ENCODE measurements at places on chromosomes 16 and 17.

- DNase-seq, result no peak
These were observed 17.1 kb downstream of the TSPOAP1 start for GRCh38 chr17:58311429-58311894.

GRCh38 chr16:4401094-4401501 is 15.3 kb downstream of the CORO7 start:
- no peak for DNase-seq

DNA sequence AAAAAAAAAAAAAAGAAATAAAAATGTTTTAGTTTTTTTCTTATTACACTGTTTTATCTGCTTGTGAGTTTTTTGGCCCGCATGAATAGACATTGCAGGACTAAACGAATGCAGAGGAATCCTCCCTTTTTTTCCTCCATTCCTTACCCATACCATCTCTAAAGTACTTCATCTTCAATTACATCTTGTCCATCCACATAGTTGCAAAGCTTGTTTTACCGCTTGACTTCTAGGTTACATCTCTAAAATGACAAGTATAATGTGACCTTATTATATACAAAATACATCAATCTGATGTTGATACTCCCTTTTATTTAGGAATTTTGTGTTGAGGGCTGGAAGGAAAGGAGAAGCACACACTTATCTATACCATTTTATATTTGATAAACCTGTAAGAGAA is 12.8 kb downstream of the RETREG3 start:
- DNase-seq, result no peak

DNA sequence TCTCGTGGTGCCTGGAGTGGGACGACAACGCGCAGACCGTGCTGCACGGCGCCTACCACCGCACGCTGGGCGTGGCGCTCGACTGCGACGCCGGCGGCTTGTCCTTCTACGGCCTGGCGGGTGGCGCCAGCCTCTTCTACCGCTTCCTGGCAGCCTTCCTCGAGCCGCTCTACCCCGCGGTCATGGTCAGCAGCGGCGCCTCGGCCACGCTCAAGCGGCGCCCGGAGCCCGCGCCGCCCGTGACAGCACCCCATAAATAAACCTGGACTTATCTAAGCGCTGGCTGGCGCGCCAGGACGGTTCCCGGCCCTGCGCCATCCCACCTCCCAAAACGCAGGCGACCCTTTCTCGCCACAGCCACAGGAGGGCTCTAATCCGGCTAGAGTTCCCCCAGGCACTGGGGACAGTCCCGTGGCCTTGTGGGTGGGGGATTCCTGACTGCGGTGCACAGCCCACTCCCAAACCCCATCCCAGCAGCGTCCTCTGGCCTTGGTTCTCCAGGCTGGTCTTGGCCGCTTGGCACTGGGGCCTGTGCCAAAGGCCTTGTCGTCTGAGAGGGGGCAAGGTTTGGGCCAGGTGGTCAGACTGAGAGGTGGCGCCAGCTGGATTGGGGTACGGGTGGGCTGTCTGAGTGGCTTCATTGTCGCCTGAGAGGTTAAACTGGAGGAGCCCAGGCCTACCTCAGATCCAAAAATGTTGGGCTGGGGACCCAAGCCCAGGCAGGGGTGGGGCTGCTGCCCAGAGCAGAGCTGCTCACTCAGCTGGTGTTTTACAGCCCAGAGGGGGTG is 10.1 kb upstream of the SLC16A5 start:
- DNase-seq, result no peak

DNA sequence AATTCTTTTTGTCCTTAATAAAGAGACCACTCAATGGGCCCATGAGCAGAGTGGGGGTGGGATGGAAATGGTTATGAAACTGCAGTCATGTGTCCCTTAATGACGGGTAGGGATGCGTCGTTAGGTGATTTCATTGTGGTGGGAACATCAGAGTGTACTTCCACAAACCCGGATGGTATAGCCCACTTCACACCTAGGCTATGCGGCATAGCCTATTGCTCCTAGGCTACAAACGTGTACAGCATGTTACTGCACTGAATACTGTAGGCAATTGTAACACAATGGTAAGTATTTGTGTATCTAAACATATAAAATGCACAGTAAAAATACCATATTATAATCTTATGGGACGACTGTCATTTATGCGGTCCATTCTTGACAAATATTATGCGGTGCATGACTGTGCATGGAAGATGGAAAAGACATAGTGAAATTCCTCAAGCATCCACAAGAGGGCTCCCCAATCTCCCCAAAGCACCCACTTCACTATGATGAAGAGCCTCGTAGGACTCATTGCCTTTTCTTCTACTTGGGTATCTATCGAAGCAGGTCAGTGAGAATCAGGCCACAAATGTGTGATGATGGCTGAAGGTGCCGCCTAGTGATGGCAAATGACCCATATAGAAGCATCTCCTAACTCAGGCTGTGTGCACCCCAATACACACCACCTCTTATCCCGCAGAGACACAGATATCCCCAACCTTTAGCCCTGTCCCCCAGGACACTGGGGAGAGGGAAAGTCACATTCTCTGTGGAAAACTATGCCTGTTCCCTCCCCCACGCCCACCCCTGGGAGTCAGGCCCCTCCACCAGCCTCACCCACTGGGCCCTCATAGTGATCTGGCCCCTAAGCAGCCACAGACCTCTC is 43.5 kb downstream of the TBX21 start:
- DNase-seq, result peak; percentile 41

DNA sequence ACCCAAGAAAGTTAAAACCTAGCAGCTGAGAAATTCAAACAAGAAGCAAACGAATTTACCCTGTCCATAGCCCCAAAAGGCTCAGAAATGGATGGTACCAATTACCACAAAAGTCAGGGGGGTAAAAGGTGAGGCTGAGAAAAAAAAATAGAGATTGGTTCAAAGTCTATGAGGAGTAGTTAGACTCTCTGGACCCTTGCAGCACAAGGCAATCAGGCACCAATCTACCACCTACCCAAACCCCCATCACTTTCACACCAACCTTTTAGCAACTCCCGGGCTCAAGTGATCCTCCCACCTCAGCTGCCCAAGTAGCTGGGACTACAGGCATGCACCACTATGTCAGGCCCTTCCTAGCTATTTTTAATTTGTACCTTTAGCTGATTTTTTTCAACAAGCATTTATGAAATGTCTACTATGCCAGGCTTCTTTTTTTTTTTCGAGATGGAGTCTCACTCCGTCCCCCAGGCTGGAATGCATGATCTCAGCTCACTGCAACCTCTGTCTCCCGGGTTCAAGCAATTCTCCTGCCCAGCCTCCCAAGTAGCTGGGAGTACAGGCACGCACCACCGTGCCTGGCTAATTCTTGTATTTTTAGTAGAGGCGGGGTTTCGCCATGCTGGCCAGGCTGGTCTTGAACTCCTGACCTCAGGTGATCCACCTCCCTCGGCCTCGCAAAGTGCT is 40.8 kb downstream of the USP32 start:
- DNase-seq, result no peak

GRCh38 chr16:58195771-58196170 is 2.1 kb downstream of the CSNK2A2 start:
- no peak for DNase-seq

DNA sequence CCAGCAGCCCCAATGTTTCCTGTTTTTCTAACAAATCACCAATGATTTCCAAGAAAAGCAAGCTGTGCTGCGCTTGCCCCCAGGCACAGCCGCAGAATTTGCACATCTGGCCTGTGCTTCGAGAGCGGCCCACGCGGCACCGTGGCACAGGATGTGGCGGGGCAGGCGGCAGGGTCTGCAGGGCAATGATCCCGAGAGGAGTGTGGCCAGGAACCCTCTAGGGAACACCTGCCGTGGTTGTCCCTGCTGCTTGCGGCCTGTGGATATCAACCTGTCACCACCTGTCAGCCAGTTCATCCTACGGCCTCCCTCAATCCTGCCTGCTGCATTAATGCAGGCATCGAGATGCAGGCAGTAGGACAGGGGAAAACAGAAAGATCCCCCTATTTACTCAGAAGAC is 24.0 kb downstream of the PIK3R5 start:
- no peak for DNase-seq

GRCh38 chr17:44314031-44314430 is 5.6 kb downstream of the RUNDC3A start:
- no peak for DNase-seq

DNA sequence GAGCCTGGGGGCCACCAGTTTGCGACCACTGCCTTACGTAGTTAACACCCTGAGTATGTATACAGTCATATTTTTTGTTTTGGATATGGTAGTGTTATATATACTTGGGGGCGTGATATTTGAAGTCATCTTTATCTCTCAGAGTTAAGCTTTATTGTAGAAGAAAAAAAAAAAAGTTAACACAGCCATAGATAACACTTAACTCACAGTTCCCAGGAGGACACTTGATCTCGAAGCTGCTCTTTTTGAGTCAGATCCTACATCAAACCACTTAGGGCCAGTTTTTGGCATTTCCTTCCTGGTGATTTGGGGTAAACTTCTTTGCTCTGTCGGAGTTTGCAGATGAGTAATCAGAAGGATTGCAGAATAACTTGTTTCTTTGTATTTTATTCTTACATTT is 5.8 kb downstream of the ITPRIPL2 start:
- DNase-seq, result no peak

DNA sequence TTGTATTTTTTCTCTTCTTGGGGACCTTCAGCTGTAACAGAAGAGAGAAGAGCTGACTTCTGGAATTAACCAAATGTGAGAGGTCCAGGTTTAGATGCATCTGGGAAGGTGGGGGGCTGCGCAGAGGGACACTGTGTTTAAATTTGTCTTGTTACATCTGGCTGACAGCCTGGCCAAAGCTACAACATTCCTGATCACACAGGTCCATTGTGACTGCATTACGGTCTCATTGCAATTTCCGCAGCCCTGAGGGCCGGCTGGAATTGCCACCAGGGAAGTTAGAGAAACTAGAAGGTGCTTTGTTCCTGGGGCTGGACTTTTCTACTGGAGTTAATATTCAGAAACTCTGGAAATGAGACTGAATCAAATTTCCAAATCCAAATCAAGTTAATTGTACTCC is 37.9 kb upstream of the LRRC75A start:
- no peak for DNase-seq

DNA sequence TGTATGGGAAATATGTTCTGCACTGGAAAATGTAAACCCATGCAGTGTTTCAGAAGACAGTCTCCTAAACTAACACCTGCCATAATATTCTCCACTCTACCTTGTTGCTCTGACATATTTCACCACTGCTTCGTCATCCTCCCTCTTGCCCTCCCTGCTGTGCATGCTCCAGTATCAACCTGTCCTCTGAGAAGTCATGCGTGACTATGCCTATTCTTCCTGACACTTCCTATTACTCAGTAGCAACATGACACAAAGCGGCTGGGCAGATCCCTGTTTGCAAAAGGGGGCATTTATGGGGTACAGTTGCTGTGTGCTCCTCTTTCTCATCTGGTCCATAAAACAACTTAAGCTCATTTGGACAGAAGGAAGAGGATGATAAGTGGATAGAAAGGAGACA is 805.6 kb upstream of the EEF2KMT start:
- DNase-seq, result no peak

DNA sequence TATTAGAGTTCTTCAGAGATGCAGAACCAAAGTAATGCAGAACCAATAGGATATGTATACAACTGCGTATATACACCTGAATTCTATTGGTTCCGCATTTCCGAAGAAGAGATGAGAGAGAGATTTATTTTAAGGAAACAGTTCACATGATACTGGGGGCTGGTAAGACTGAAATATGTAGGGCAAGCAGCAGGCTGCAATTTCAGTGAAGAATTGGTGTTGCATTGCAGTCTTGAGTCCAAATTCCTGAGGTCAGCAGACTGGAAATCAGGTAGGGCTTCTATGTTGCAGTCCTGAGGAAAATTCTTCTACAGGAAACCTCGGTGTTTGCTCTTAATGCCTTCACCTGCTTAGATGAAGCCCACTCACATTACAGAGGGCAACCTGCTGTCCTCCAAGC is 128.2 kb upstream of the MED13 start:
- DNase-seq, result no peak

DNA sequence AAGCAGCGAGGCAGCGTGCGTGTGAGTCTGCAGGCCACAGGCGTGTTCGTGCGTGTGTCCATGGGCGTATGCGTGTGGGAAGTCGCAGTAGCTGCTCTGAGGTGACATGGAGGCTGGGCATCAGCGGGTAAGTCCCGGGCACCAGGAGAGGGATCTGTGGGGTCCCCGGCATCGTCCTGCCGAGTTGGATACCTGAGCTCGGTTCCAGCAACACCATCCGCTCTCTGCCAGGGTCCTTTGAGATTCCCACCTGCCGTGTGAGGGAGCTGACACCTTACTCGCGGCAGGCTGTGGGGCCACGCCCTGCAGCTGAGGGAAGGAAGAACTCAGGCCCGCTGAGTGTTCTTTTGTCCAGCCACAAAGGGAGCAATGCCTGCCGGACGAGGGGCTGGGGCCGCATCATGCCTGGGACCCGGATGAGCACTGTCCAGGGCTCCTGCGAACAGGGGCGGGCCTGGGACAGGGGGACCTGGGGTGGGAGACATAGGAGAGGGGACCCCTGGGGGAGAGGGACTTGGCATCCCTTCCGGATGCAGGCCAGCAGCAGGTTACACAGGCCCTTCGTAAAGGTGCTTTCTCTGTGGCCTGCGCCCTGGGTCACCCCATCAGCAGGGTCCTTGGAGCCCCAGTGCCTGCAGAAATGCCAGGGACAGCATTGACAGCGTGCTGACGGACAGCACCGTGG is 5.0 kb upstream of the SNAI3 start:
- DNase-seq, result no peak

DNA sequence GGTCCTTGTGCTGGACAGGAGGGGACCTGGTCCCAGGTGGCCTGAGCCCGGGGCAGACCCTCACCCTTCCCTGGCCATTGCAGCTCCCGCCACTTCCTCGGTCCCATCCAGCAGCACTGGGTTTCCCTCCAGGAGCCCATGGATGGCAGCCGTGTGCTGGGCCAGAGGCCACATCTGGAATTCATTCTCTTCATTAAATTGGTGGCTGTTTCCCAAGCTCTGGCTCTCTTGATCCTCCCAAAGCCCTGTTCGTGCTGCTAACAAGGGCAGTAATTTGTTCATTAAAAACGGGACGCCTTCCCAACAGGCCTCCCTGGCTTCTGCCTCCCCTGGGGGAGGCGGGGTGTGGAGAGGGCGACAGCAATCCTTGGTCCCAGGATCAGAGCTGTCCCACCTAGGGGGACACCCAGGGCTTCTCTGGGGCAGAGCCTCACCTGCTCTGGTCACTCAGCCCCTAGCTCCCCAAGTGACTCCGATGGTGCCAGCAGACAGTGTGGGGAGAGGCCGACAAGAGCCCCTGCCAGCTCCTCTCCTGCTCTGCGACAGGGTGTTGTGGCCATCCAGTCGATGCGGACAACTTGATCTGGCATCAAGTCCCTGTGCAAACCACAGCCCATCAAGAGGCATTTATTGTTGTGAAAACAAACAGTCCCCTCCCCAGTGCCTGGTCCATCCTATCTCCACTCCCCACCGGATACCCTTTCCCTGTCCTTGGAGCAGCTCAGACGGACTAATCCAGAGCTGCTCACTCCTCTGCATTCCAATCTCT is 44.0 kb downstream of the SDK2 start:
- no peak for DNase-seq

GRCh38 chr17:50899005-50899460 is 32.9 kb upstream of the TOB1 start:
- no peak for DNase-seq

Measured in NCI-H446 (cell line).